ENCODE measurements at places on chromosomes 3 and 15. TPM values are rescaled to one million over a fixed set of nuclear protein-coding genes. Genes with fewer than 3 reads are reported as not detected.

The AHSG gene
- total RNA-seq: not detected

The GNAT1 gene
- total RNA-seq: not detected

The SLC7A14 gene
- total RNA-seq: not detected

DNA sequence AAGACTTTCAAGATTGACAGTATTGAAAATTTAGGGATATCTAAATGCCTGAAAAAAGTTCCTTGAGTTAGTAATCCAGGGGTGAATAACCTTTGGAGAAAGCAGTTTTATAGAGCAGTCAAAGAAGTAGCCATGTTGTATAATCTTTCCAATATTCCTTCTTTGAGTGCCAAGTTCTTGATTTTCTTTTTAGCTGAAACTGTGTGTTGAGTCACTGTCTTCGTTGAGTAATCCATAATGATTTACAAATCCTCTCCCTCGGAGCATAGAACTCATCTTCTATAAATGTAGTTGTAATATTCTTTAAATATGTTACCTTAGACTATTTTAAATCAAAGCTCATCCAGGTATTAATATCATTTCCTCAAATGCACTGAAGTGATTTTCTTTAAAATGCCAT, 135.2 kb downstream of the BBX start:
- no peak for DNase-seq

DNA sequence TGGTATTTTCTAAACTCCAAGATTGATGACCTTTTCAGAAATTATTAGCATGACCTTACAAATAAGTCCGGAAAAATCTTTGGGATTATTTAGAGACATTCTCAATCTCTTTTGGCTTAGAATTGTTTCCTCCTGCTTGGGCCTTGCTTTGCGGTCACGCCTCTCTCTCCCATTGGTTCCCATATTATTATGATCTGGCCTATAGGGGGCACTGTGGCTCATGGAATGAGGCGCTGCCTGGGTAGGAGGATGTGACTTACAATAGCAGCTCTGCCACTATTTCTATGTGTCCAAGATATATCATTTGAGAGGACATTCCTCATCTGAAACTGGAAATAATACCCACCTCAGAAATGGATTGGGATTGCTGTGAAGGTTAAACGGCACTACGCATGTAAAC, 464.9 kb downstream of the MFSD1 start:
- DNase-seq: peak; percentile 13

DNA sequence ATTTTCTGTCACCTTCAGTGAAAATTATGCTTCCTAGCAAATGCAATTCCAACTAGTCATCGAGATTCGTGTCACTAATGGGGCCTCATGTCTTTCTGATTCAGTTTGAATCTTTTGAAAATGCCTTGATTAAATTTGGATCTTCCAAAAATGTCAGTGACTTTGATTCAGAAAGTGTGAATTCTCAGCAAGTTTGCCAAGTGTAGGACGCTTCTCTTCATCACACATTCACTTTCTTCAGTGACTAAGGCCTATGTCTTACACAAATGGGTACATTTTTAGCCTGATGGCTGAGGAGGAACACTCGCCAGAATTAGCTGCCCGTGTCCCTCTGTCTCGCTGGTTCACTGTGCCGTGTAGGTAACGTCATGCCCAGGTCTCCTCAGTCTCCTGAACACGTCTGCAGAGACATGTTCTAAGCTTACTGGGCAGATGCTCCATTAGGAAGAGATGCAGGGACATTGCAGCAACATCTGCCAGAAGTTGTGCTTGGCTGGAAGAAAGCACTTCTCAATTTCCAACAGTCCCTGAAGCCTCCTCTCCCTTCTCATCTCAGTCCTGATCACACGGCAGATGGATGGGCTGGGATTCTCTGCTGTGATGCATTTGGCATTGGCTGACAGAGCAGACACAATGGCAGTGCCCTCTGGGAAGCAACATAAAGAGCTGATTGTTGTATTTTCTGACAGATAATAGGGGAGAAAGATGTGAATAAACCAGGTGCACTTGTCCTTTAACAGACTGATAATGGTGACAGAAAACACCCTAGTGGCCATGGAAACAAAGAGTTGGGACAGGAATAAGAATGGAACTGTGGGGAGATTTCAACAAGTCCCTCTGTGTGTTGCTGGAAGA, 29.1 kb upstream of the LYZL4 start:
- DNase-seq: no peak

GRCh38 chr3:79361748-79362378, 405.9 kb downstream of the ROBO1 start:
- no peak for DNase-seq

GRCh38 chr3:25064681-25065080, 363.4 kb upstream of the RARB start:
- no peak for DNase-seq

- peak; percentile 72 for DNase-seq
Observed at GRCh38 chr15:63752075-63752684, 81.6 kb downstream of the HERC1 start.

DNA sequence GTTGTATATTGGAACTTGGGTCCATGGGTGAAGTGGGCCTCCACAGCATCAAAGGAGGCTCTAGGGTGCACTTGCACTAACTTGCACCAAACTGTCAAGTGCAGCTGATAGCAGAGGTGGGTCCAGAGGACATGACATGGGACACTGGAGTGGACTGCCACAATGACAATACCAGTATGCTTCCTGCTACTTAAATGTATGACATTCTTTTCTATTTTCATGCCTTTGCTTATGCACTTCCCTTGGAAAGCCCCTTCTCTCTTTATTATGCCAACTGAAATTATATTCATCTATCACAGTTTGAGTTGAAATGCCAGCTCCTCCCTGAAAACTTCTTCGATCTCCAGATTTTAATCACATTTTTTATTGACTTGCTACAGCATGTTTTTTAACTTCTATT, 101.8 kb downstream of the CFAP20DC start:
- no peak for DNase-seq

- no peak for DNase-seq
Observed at GRCh38 chr3:99620976-99621375, 17.4 kb upstream of the COL8A1 start.

DNA sequence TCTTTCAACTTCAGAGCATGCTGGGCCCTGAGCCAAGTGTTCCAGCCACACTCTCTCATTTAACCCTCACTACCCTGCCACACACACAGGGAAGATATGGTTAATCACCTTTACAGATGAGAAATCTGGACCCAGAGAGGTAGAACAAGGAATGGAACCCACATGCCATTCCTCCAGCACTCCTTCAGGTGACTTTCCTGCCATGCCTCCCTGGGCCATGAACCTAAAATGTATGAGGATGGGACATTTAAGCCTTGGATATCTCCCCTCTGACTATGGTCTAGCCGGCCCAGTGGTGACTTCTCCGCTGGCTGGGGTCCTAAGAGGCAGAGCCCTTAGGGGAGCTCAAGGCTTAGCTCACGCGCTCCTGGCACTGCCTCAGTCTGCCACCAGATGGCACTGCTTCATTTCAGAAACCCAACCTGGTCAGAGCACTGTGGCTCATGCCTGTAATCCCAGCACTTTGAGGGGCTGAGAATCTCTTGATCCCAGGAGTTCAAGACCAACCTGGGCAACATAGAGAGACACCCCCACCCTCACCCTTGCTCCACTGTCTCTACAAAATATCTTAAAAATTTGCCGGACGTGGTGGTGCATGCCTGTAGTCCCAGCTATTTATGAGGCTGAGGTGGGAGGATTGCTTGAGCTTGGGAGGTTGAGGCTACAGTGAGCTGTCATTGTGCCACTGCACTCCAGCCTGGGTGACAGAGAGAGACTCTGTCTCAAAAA, 2.2 kb upstream of the DCAF1 start:
- peak; percentile 84 for DNase-seq

DNA sequence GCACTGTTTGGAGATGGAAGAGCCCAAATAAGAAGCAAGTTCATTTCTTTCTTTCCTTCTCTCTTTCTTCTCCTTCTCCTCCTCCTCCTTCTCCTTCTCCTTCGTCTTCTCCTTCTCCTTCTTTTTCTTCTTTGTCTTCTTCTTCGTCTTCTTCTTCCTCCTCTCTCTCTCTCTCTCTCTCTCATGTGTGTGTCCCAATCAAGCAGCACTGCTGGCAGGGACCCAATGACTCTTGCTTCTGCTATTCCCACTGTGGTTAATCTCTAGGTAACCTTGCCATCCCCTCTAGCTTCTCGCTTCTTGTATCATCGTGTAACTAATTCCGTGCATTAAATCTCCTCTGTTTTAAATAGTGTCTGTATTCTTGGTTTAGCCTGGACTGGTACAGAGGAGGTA, 26.1 kb upstream of the ZNF280D start:
- no peak for DNase-seq

DNA sequence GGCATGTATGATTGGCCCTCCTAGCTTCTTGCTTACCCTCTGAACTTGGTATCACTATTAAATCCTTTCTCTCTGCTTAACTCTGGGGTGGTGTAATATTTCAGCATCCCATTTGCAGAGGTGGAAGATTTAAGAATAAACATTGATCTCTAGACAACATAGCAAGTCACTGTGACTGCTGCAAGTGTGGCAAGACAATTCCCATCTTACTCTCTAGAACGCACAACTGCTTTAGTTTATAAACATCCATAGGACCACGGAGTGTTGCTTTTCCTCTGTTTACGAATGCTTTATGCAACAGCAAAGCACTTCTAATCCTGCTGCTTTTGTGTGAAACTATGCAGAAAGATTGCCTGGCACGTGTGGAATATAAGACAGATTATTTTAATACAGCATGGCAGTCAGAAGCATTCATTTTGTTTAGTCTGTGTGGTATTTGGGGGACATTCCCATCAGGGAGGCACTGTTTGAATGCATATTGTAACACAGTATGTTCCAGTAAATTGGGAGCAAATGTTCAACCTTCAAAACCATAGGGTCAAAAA, 338.9 kb upstream of the TMCO5A start:
- no peak for DNase-seq

All from activated CD4-positive, alpha-beta T cell treated with anti-CD3 and anti-CD28 coated beads, Interleukin-2, amount 10 ng/mL, durations not matched to agents 7 days and 5 days (primary cell).